ENCODE measurements at places on chromosomes 1 and 21.

- DNase-seq = no peak
Observed at GRCh38 chr21:25107708-25108107, 499.6 kb downstream of the MRPL39 start.

GRCh38 chr1:236394879-236395229 is 768 bp downstream of the EDARADD start:
- DNase-seq = no peak

DNA sequence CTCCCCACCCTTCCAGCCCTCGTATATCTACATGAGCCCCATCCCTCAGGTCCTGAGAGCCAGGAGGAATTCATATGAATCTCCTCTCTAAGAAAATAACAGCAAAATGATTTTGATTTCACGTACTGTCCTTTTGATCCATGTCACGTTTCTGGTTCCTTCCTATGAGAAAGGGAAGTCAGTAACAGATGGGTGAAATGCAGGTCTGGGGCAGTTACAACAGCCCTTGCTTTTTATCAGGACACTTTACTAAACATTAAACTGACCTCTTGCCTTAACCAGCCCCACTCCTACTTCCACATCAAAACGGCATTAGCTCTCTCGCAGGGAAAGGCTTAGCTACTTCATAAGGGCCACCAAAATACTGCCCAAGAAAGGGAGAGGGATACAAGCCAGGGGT is 59.0 kb downstream of the SPATA46 start:
- no peak for DNase-seq

DNA sequence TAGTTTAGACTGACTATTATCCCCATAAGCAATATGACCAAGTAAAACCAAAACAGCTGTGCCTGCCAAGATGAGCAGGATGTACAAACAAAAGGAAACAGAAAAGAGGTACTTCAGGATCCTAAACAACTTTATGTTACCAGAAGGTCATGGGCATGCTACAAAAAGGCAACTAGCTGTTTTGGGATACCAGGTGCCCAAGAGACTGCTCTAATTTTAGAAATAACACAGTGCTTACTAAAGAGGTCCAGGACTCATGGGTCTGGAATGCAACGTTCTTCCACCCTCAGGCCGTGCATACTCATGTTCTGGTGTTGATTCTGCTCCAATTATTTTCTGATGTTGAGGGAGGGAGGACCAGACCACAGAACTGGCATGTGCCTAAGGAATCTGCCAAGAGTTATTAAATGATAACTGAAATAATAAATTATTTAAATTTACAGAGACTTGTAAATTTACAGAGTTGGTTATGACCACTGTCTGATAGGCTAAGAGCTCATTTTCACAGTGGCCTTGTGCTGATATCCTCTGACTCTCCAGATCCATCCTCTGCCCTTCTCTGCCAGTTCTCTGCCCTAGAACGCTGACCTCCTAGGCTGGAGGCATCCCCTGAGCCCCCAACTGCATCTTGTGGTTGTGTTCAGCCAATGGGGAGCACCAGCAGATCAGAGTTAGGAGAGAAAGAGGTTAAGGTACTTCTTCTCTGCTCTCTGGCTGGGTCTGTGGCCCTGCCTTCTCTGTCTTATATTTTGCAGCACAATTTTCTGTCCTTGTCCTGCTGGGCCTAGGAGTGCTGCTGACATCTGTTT is 37.7 kb upstream of the BCL10 start:
- no peak for DNase-seq

DNA sequence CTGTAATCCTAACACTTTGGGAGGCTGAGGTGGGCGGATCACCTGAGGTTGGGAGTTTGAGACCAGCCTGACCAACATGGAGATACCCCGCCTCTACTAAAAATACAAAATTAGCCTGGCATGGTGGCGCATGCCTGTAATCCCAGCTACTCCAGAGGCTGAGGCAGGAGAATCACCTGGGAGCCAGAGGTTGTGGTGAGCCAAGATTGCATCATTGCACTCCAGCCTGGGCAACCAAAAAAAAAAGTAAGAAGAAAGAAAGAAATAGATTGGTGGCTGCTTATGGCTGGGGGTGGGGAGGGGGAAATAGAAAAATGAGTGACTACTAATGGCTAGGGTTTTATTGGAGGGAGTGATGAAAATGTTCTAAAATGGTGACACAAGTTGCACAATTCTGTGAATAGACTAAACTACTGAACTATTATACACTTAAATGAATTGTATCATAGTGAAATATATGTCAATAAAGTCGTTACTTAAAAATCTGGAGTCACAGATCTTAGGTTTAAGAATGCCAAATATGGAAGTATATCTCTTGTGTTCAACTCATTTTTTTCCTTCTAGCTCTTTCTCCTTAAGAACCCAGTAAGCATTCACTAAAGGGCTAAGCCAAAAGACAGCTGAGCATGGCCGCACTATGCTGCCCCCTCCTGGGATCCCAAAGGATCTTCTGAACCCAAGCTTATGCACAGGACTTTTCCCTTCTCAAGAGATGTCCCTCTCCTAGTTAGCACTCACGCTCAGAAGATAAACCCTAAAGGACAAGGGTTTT is 3.2 kb upstream of the NPL start:
- DNase-seq = no peak

- DNase-seq = no peak
Observed at GRCh38 chr1:18256282-18257235, 149.0 kb downstream of the IGSF21 start.

DNA sequence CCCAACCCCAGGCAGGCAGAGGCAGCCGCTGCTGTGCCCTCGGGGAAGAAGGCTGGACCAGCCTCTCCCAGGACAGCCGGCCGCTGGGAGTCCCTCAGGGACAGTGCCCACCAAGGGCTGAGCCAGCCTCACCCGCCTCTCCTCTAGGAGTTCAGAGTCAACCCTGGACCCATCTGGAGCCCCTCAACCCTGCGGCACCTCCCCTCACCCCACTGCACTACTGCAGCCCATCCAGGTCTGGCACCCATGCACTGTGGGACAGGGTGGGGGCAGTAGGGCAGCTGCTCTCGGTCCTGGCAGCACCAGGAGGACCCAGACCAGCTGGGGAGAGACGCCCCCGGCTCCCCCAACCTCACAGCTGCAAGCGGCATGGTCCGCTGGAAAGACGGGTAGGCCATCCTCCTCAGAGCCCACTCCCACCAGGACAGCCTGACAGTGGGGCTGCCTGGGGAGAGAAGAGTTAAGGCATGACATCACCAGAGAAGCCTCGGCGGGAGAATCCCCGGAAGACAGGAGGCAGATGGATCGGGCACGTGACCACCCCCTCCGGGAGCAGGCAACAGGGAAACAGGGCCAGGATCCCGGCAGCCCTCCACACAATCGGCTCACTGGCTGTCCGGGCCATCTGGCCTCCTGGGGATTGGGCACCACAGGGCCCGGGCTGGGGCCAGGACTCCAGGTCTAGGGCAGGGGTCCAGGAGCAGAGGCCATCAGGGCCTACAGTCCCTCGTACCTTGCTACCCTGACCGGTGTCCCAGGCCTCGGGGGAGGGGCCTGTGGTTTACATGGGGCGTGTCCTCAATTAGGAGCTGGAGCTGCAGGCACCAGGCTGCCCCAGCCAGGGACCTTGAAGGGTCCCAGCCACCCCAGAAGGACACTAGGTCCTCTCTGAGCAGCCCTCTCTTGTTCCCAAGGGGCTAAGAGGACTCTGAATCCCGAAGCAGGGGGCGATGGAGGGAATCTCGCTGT is 3.1 kb downstream of the ACAP3 start:
- no peak for DNase-seq

DNA sequence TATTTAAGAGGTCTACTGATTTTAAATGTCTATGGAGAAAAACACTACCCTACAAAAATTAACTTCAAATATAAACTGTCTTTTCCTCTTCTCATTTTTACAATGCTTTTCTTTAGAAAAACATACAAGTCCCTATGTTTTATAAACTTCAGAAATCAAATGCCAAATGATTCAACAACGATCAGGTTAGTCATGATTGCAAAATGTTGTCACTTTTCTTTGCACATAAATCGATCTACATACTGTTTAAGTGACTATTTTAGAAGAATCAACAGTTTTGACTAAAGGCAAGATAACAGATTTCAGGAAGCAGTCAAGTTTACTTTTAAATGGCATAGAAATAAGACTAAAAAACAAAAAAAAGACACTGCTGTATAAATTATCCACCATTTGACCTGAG is 168.7 kb downstream of the GPATCH2 start:
- no peak for DNase-seq

DNA sequence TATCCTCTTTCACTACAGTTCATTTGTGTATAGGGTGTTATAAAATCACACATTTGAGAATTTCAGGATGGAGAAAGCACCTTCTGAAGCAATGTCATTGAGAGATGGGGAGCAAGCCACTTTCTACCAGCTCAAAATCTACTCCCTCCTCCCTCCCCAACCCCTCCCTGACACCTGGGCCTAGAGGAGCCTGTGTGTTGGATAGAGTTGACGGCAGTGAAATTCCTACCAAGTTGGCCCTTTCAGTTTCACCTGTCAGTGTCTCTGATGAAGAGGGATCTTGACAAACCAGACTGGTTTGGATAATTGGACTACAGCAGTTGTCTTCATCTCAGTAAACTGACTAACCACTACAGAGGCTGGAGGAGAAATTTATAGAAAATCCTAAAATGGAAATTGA is 125.0 kb upstream of the HOOK1 start:
- no peak for DNase-seq

Data from cortex of kidney (tissue), 1 donor.